ENCODE measurements at places on chromosomes 12 and 14.

DNA sequence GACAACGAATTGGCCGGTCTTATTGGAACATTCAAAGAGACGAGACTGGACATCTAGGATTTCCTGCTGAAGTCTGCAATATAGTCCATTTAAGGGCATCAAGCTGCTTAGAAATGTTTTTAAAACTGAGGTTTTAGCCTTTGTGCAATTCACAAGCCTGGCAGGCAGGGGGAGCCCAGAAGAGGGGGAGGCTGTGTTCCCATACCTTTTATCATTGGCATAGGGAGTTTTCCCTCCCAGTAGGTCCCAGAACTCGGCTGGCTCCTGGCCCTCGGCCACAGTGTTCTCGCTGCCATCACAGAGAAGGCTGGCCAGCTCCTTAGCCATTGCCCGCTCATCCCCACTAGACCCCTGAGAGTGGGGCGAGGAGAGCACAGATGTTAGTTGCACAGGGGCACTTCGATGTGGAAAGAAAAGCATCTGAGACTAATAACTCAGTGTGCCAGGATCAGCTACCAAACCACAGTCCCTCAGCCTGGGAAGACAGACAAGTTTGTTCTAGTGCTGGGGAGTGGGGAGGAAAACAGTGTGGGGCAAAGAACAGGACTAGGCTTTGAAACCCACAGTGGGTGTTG is 15.1 kb downstream of the AVIL start:
- DNase-seq = no peak

GRCh38 chr12:132719141-132719953 is 8.7 kb downstream of the PGAM5 start:
- no peak for DNase-seq

DNA sequence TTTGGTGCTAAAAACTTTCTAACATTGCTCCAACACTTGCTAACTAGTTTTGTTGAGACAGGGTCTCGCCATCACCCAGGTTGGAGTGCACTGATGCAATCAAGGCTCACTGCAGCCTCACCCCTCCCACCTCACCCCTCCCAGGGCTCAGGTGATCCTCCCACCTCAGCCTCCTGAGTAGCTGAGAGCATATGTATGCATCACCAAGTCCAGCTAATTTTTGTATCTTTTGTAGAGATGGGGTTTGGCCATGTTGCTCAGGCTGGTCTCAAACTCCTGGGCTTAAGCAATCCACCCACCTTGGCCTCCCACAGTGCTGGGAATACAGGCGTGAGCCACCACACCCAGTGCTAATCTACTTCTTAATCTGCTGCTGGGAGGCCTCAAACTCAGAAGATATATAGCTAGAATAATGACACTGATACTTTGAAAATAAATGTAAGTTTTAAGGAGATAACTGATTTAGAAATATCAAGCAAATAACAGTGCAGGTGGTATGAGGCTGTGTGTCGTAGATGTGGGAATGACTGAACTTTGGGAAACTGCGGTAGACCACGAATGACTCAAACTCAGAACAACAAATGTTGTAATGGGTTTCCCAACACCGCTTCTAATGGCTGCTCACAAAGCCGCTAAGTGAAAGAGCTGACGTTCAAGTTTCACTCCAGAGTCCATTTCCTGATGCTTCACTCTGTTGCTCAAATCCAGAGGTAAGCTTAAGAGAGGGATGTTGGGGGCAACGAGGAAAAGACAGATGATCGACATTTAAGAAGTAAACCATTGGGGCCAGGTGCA is 10.0 kb downstream of the TMCC3 start:
- no peak for DNase-seq

- no peak for DNase-seq
Observed at GRCh38 chr12:93011100-93011499, 82.0 kb upstream of the EEA1 start.

DNA sequence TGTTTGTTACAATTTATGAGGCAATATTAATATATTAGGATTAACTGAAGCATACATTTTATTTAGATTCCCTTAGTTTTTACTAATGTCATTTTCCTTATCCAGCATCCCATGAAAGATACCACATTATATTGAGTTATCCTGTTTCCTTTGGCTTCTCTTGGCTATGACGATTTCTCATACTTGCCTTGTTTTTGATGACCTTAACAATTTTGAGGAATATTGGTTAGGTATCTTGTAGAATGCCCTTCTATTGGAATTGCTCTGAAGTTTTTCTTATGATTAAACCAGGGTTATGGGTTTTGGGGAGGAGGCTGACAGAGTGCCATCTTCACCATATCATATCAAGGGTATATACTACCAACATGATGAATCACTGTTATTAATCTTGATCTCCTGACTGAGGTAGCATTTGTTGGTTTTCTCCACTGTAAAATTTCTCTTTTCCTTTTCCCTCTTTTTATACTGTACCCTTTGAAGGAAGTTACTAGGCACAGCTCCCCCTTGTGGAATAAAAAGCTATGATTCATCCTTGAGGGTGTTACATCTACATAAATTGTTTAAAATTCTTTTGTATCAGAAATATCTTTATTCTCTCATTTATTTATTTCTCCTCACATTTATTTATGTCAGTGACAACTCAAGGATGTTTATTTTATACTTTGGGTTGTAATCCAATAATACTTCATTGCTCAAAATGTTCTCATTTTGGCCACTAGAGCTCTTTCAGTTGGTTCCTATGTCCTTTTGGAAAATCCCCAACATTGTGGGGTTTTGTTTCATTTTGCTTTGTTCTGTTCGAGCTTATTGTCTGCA is 239.0 kb downstream of the SLC16A7 start:
- DNase-seq = no peak

GRCh38 chr14:103699901-103700752 is 15.1 kb downstream of the XRCC3 start:
- no peak for DNase-seq
